ENCODE measurements at places on chromosomes 2 and 18. TPM values are rescaled to one million over a fixed set of nuclear protein-coding genes. Genes with fewer than 3 reads are reported as not detected.

RNF144A gene
- polyA plus RNA-seq = 3.2 TPM

MYL12A gene
- polyA plus RNA-seq = 578 TPM

FARSB gene
- polyA plus RNA-seq = 15.5 TPM

ZNF385B gene
- polyA plus RNA-seq = 43.2 TPM

CACNB4 gene
- polyA plus RNA-seq = 0.57 TPM

UGP2 gene
- polyA plus RNA-seq = 59.2 TPM

PLGLB1 gene
- polyA plus RNA-seq = 1.8 TPM

C2orf15 gene
- polyA plus RNA-seq = 2.7 TPM

VWC2L gene
- polyA plus RNA-seq = 0.01 TPM

TMSB10 gene
- polyA plus RNA-seq = 6,202 TPM

NEU2 gene
- polyA plus RNA-seq = not detected

UCN gene
- 2.0 TPM for polyA plus RNA-seq

C18orf63 gene
- 0.38 TPM for polyA plus RNA-seq

DNAJC5G gene
- not detected for polyA plus RNA-seq

IL1B gene
- 482 TPM for polyA plus RNA-seq

HNMT gene
- polyA plus RNA-seq = 62.2 TPM

DNPEP gene
- polyA plus RNA-seq = 89.7 TPM

ACVR1C gene
- 0.35 TPM for polyA plus RNA-seq

DNA sequence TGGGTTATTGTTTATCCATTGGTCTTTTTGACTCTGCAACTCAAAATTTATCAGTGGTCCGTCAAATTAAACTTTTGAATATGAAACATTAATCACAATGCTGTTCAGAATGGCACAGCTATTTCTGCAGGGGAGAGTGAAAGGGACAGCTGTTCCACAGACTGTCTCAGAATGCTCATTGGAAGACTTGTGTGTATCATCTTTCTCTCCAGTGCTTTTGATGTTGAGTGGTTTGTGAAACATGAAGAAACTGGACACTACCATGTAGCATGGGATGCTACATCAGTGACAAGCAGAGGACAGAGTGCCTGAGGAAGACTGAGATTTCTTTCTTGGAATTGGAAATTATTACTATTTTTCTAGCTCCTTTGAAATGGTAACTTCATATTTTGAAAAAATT lies 115.7 kb downstream of the PLCL1 start:
- no peak for DNase-seq

DNA sequence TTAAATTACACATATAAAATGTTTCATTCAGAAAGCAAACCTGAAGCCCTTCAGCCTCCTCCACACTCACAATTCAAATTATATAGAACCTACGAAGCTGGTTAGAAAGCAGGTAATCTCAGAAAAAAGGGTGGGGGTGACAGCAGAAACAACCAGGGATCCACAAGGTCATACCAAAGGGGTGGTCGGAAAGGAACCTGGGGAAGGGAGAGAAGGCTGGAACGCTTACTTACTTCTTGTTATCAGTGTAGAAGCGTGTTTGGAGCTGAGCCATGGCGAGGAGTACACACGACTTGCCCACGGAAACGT lies 316 bp downstream of the WDR12 start:
- DNase-seq = no peak

DNA sequence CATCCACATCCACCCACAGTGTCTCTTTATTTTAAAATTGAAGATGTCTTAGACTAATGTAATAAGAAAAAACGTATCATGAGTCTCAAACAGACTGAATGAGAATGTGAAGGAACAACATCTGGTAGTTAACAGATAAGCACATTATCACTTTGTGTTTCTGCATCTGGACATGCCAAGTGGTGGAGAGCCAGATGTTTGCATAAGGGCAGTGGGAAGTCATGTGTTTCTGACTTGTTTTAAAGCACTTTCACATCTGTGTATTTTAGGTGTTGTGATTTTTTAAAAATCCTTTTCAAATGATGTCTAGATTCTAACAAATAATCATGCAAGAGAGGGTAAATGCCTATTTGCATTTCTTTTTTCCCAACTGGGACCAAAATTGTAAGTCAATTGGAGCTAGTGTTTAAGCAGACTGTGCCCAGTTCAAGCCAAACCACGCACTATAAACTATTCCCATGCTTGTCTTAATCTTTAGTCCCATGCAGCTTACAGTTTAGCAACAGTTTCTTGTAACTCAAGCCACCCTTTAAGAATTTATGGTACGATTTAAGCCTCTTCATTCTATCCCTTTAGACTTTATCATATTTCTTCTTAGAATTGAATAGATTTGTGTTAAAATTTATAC lies 272.7 kb upstream of the DOK6 start:
- DNase-seq = peak; percentile 65

- DNase-seq = no peak
These were observed 5.0 kb downstream of the NT5DC4 start for GRCh38 chr2:112725545-112726457.

DNA sequence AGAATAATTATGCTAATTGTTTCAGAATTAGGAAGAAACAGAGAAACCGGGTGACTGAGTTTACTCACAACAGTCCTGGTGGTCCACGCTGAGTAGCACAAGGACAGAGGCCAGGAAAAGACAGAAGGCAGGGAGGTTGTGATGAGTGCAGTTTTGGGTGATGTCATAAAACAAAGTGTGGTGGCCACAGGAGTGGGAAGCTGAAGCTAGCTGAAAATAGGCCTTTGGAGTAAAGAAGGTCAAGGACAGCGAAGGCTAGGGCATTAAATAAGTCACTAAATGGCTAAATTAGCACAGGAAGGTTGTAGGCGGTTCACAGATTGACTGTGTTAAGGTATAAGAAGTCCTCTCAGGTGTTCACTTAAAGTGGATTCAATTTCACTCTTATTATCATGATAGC lies 120.9 kb upstream of the TTN start:
- DNase-seq = no peak

GRCh38 chr2:72031346-72032110 lies 116.1 kb downstream of the CYP26B1 start:
- no peak for DNase-seq

DNA sequence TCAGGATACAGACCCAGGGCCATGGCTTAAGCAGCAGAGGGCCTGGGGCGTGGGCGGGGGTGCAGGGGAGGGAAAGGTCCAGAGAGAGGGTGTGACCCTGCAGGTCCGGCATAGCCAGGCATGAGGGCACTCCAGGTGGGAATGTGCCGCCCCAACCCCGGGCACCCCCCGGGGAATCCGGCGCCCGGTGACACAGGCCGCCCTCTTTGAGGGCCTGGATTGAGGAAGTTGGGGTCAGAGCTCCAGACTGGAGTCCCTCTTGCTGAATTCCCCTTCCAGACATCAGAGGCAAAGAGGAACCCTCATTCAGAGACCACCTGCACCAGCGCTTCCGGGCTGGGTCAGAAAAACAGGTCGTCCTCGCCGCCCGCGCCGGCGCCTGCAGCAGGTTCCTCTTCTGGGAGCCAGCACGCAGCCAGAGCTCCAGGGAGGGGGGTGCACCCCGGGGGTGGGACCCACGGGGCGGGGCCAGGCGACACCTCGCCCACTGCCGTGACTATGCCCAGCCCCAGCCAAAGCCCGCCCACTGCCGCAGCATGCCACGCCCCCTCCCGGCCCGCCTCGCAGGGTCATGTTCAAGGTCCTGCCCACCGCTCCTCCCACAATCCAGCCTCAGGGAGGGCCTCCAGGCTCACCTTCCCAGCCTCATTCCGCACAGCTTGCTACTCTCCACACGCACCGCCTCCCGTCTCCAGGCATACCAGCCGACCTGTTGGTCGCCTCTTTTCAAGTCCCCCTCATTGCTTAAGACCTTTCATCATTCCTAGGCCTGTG lies 98.3 kb upstream of the ID2 start:
- DNase-seq = peak; percentile 91

DNA sequence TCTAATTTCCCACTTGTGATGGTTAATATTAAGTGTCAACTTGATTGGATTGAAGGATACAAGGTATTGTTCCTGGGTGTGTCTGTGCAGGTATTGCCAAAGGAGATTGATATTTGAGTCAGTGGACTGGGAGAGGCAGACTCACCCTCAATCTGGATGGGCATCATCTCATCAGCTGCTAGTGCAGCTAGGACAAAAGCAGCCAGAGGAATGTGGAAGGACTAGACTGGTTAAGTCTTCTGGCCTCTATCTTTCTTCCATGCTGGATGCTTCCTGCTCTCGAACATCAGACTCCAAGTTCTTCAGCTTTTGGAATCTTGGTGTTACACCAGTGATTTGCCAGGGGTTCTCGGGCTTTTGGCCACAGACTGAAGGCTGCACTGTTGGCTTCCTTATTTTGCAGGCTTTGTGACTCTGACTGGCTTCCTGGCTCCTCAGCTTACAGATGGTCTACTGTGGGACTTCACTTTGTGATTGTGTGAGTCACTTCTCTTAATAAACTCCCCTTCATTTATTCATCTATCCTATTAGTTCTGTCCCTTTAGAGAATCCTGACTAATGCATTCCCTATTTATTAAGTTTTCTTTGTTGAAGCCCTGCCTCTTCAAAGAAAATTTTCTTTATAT lies 1087.5 kb upstream of the NXPH2 start:
- no peak for DNase-seq

- no peak for DNase-seq
These were observed 227.9 kb downstream of the LOXHD1 start for GRCh38 chr18:46429130-46429529.

DNA sequence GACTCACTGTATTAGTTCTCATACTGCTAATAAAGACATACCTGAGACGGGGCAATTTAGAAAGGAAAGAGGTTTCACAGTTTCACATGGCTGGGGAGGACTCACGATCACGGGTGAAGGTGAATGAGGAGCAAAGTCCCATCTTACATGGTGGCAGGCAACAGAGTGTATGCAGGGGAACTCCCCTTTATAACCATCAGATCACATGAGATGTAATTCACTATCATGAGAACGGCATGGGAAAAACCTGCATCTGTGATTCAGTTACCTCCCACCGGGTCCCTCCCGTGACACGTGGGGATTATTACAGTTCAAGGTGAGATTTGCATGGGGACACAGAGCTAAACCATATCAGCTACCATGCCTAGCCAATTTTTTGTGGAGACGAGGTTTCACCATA lies 168.2 kb downstream of the NEDD4L start:
- no peak for DNase-seq

- no peak for DNase-seq
These were observed 423.5 kb upstream of the ZEB2 start for GRCh38 chr2:144943293-144943941.

- no peak for DNase-seq
These were observed 24.3 kb upstream of the PSME4 start for GRCh38 chr2:53994818-53995808.

GRCh38 chr2:112138159-112139032 lies at the start of gene FBLN7:
TSS of gene FBLN7 (plus strand) at chr2:112138385. CDS start at chr2:112138656, 271 bp downstream.
- DNase-seq = peak; percentile 57

- DNase-seq = no peak
These were observed 62.0 kb downstream of the REEP1 start for GRCh38 chr2:86275384-86275799.

- DNase-seq = peak; percentile 44
These were observed 153.3 kb downstream of the PKP4 start for GRCh38 chr2:158610059-158610458.

GRCh38 chr2:47561906-47562305 lies 158.9 kb downstream of the MSH2 start:
- no peak for DNase-seq

GRCh38 chr2:240135706-240136012 lies 446 bp downstream of the COPS9 start:
- DNase-seq = no peak

GRCh38 chr2:17251171-17251570 lies 267.1 kb downstream of the RAD51AP2 start:
- no peak for DNase-seq

- no peak for DNase-seq
These were observed 462.3 kb upstream of the MEX3C start for GRCh38 chr18:51659781-51660180.

DNA sequence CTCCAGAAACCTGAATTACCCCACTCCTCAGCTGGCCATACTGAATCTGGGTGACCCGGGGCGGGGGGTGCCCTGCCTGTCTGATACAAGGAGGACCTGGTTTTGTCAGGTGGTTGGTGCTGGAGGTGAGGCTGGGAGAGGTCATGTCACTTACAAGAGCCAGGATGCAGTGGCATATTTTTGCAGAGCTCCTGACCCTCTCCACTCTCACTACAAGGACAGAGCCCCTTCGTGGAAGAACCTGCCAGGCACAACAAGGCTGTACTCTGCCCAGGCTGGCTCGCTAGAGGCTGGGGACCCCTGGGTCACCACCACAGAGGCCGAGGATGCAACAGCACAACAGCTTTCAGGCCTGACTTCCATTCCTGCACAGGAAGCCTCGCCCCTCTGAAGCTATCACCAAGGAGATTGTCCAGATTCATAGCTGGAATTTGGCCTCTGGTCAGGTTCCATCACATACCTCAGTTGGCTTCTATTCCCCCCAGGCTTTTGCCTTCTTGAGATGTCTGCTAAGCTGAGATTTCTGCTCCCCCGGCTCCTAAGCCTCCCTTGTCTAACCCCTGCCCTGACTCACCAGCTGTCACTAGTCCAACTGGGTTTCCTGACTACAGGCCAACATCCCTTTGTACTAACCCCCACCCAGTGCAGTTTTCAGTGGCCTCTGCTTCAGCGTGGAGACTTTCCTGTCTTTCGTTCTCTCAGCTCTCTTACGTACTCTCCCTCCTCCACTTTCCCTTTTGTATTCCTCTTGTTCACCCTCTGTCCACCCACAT lies 132.5 kb upstream of the EPAS1 start:
- peak; percentile 76 for DNase-seq

DNA sequence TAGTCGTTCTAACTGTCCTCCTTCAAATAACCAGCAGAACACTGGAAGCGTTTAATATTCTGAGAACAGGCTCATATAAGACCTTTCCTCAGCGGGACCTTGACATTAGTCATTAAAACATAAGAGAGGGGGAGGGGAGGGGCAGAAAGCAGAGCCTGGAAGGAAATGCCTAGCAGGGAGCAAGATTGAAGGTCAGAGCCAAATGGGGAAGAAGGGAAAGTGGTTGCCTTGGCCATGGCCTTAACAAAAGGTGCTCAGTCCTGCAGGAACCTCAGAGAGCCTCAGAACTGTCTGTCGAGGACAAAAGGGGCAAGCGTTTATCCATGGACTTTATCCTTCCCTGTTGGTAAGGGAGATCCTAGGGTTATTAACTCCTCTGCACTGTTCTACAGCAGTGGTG lies 856 bp upstream of the PLA2R1 start:
- DNase-seq = no peak

GRCh38 chr18:23178201-23178600 lies 42.9 kb downstream of the CABLES1 start:
- DNase-seq = no peak

DNA sequence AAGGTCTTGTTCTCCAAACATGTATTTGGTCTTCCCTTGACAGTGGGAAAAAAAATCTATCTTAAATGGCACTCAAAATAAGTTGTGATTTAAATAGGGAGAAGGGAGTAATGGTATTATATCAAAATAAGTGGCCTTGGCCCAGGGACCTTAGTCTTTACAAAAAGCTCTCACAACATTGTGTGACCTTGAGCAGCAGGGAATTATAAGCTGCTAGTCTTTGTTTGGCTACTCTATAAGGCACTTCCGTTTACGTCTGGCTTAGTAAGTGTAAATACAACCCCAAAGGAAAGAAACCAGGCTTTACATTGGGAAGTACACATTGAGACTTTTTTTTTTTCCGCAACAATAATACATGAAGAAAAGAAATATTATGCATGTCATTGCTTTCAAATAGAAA lies 734.0 kb upstream of the LINC00305 start:
- peak; percentile 0 for DNase-seq

All from lung (tissue), 17 donors.